Left cardiac atrium (tissue), 4 donors: ENCODE measurements at places on chromosomes 5 and 9. TPM values are rescaled to one million over a fixed set of nuclear protein-coding genes. Genes with fewer than 3 reads are reported as not detected.

- no peak for DNase-seq
Observed at GRCh38 chr5:160903551-160903950, 51.5 kb upstream of the ATP10B start.

DNA sequence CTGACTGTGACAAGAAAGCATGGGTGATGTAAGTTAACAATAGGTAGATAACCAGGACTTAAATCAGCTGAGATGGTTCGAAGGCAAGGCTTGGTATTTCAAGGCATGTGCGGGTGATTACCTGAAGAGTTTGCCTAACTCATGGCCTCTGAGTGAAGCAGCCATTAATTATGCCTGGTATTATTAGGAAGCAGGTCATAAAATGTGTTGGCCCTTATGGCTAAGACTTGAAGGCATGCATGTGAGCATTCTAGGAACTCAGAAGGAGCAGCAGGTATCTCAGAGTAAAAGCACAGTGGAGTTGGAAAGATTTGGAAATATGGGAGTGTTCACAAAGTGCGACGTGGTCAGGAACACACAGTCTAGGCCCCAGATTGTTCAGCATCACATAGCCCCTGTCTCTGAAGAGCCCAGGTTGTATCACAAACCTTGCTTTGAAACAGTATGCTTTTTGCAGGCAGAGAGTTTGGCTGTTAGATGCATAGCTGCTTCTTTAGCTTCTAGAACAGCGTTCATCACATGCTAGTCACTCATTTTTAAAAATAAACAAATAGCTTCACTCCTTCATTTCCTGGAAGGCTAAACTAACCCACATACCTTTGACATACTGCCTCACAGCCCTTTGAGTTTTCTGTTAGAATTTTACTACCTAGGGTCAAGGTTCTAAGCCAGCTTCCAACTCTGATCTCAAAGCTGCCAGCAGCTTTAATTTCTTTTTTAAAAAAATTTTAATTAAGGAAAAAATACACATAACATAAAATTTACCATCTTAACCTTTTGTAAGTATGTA, 2.1 kb downstream of the HEXB start:
- DNase-seq: no peak

DNA sequence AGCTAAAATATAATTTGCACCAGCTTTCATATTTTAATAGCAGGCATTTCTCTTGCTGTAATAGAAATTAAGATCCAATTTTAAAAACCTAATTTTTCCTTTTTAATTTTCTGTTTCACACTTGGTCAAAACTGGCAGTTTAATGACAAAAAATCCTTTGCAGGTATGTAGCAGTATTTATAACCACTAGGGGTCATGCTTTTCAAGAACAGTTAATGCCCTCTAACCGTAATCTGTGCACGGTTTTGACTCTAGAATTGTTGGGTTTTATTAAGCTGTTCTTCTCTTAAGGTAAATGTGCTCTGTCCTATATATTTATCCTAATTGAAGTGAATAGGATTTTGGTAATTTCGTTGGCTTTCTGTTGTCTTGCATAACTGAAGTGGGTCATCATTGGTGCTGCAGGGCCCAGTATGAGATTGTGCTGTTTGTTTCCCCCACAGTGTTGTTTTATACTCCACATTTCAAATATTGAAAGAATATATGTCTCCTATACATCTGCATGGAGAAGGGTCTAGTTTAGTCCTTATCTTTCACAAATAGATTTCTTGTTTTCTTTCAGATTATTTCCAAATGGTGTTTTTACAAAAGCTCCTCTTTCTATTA, 107.4 kb downstream of the SCAMP1 start:
- no peak for DNase-seq

- DNase-seq: no peak
Observed at GRCh38 chr5:13771011-13771571, 173.4 kb downstream of the DNAH5 start.

The PCDHB16 gene
- total RNA-seq: 3.1 TPM

The TGFBI gene
- total RNA-seq: 79.7 TPM

The SHC3 gene
- 1.5 TPM for total RNA-seq

The CCDC192 gene
- not detected for total RNA-seq

The APBA1 gene
- total RNA-seq: 7.8 TPM

The ACOT12 gene
- total RNA-seq: not detected
